ENCODE measurements at places on chromosomes 3 and 15.

- peak; percentile 51 for DNase-seq
These were observed 1.4 kb downstream of the MFGE8 start for GRCh38 chr15:88911766-88912118.

- peak; percentile 5 for DNase-seq
These were observed 286.4 kb downstream of the ZIC4 start for GRCh38 chr3:147119989-147120388.

GRCh38 chr3:7190095-7190494 lies 329.2 kb downstream of the GRM7 start:
- DNase-seq, result no peak

GRCh38 chr3:15462451-15462850 lies 35.1 kb downstream of the EAF1 start:
- DNase-seq, result no peak

- no peak for DNase-seq
These were observed 58.1 kb downstream of the SLTM start for GRCh38 chr15:58875343-58875742.

GRCh38 chr3:183833516-183833915 lies 8.1 kb upstream of the MAP6D1 start:
- DNase-seq, result no peak

DNA sequence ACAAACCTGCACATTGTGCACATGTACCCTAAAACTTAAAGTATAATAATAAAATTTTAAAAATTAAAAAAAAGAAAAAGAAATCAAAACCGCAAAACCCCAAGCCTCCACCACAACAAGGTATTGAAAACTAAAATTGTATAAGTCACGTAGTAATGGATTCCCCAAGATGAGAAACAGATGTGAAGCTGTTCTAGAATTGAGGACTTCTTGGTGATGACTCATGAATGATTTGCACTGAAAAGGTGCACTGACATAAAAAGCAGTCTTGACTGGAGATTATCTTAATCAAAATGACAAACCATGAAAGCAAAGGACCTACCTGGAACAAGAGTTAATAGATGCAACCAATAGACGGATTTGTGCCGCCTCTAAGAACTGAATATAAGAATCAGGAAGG lies 225.8 kb downstream of the MYRIP start:
- DNase-seq, result no peak

GRCh38 chr15:100663086-100663914 lies 60.9 kb downstream of the ASB7 start:
- no peak for DNase-seq

- peak; percentile 40 for DNase-seq
These were observed 64.2 kb upstream of the CMSS1 start for GRCh38 chr3:99753268-99753975.

DNA sequence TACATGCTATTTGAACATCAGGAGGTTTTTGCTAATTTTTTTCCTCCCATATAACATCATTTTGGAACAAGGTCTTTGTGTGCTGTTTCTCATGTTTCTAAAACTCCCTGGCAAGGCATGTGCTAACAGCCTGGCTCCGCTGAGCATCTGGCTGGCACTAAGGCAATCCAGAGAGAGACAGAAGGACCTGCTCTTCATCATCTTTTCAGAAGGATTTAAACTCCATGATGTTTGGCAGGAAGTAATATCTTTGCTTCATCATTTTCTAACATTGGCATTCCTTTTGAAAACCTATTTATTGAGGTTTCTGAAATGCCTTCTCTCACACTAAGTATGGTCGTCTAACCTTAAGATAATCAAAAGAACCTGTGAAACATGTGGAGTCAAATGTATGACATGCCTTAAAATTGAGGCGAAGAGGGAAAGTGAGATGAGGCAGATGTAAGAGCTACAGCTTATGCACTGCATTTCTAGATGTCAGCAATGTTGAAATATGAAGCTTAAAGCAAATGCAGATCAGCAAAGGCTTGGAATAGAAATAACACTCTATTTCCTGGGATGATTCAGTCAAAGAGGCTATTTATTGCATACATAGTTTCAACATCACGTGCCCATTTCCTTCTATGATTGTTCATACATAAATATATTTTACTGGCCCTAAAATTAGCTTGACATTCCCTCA lies 592.0 kb downstream of the ZNF385D start:
- DNase-seq, result no peak

- no peak for DNase-seq
These were observed 63.5 kb downstream of the FSIP1 start for GRCh38 chr15:39719109-39719508.

DNA sequence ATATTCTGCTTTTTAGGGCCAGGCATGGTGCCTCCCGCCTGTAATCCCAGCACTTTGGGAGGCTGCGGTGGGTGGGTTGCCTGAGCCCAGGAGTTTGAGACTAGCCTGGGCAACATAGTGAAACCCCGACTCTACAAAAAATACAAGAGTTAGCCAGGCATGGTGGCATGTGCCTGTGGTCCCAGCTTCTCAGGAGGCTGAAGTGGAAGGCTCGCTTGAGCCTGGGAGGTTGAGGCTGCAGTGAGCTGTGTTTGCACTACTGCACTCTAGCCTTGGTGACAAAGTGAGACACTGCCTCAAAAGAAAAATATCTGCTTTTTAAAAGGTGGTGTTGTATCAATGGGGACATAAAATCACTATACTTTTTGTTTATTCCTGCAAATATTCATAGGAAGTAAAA lies 112.8 kb downstream of the C3orf38 start:
- no peak for DNase-seq

DNA sequence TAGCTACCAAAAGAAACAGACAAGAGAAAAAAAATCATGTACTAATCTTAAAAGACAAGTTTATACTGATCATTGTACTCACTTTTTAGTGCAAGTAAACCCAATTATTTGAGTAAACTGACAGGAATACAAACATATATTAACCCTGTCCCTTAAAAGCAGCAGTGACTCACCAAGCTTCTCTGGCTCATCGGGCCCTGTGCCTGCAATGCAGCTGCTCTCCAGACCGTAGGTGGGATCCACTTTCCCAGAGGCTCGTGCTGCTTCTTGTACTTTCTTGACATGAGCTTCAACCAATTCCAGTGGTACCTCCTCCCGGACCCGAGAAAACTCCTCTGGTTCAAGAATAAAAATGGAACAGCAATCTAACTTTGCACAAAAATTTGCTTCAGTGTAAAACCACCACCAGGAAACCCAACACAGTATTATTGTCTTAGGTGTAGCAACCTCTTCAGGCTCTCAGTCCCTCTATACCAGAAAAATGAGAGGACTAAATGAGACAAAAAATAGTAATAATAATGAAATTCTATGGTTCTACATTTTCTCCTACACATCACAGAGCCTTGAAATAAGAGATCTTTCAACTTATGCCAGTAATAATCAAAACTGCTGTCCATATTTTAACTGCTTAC lies 82.6 kb upstream of the CSPG5 start:
- no peak for DNase-seq

DNA sequence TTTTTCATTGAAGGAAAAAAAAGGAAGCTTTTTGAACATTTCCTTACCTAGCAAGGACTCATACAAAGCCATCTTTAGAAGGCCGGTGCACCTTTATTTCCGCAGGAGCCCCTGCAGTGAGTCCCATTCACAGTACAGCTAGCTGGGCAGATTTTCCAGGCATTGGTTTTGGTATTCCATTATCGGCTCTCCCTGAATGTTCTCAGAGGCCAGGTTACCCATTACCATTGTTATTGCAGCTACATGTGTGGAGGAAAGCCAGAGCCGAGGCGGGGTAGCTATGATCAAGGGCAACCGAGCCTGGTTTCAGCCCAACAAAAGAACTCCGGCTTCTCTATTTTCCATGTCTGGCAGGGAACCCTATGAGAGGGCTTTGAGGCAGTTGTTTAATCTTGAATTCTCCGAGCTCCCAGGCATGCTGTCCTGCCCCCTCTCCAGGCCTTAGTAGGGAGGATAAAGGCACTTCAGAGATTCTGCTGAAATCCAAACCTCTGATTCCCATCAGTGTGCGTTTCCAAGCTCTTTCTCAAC lies 100.3 kb downstream of the LRRK1 start:
- no peak for DNase-seq

- DNase-seq, result no peak
These were observed 181.6 kb downstream of the ADAMTSL3 start for GRCh38 chr15:83835479-83835878.

GRCh38 chr15:62145015-62145735 lies 19.9 kb downstream of the C2CD4B start:
- DNase-seq, result no peak

GRCh38 chr3:194976049-194976451 lies 290.4 kb downstream of the FAM43A start:
- DNase-seq, result no peak

DNA sequence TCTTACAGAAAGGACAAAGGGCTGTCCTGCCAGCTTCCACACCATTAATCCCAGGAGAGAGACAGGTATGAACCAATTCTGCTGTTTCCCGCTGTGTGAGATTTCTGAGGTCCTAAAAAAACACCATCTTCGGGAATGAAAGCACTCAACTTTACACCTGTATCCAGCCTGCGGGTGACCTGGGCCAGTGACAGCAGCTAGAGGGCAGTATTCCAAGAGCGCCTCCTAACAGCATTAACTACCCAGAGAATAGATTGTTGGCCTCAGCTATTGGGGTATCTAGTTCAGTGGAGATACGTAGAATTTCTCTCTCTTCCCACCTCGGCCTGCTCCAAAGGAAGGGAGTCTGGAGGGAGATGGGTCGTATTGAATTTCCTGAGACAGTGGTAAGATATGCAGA lies 55.1 kb downstream of the WDR76 start:
- no peak for DNase-seq

DNA sequence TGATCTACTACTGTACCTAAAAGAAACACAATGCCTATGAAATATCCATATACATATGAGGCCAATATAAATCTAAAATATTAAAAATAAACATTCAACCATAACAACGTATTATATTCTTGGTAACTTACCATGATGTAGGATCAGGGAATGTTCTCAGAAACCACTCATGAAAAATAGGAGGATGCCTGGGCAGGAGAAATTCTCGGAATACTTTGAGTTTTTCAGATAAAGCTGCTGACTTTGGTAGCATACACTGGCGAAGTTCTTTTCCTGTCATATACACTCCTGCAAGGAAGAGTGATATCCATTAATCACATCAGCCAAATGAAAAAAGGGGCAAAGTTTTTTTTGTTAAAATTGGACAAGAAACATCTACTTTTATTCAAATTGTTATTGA lies 11.3 kb upstream of the XRN1 start:
- DNase-seq, result no peak
